Epithelial cell of proximal tubule (primary cell): ENCODE measurements at places on chromosomes 4 and X.

DNA sequence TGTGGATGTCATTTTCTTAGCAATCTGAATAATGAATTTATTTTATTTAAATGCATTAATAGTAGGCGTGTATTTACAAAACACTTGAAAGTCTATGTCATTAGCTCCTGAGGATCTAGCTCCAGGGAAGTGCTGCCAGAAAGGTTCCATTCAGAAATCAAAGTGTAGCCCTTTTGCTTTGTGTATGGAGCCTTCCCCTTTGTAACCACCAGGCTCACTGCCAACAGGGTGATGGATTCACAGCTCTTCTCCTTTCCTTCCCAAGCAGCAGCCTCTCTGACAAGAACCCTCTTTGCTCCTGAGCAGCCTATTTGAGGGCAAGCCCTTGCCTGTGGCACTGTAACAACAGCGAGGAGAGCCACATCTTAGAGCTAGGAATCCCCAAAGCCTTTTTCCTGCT lies 286.0 kb upstream of the RASGEF1B start:
- no peak for DNase-seq

- no peak for DNase-seq
Observed at GRCh38 chrX:29229802-29230201, 642.6 kb downstream of the IL1RAPL1 start.

DNA sequence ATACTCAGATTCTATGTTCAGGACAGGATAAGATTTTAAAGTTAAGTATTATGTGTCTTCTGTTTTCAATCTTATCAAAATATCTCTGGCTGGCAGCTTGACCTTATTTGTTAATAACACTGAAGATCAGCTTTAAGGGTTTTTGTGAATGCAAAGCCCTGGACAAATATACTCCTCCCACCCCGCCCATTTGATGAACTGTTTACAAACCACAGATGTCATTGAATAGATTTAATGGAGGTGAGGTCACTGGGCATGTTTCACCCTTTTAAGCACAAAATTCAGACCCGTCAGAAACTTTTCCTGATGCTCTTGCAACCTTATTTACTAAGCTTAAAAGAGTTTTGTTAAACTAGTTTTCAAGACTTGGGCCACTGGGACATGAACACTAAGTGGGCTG lies 10.1 kb upstream of the CXCL8 start:
- DNase-seq = no peak

GRCh38 chrX:45633419-45633818 lies 432.7 kb upstream of the DIPK2B start:
- no peak for DNase-seq

DNA sequence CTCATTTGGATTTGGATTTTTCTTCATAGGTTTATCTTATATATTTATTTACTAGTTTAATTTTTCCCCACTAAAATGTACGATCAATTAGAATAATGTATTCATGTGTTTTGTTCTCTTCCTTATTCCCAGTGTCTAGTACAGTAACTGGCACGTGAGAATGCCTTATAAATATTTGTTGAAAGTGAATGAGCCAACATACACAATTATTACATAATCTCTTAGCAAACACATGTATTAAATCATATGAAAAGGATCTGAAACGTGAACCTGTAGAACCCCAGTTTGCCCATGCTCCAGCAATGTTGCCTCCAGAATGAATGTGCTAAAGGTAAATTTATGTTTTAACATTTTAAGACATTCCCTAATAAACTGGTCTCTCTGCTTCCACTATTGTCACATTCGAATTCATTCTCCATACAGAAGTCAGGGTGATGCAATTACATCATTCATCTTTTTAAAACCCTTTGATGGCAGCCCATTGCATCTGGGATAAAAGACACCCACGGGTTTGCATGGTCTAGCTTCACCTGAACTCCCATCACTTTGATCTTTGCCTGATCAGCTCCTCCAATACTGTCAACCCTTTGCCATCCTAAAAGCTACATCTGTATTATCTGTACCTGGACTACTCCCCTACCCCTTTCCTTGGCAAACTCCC lies 30.7 kb upstream of the AREG start:
- DNase-seq = no peak

DNA sequence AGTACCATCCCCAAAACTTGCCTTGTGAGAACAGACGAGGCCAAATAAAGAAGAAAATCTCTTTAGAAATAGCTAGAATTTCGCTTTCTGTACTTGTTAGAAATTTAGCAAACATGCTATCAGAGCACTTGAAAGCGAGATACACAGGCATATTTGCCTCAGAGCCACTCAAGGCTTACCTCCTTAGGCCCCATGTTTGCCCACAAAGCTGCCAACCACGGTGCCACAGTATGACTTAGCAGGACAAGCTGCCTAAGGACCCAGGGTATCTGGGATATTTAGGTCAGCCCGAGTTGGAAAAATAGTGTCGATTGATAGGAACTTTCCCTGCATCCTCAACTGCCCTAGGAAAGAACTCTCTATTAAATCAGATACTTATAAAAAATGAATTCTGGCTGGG lies 24.2 kb downstream of the NDNF start:
- no peak for DNase-seq

- DNase-seq = no peak
Observed at GRCh38 chrX:103941201-103941975, 21.0 kb upstream of the TMSB15B start.

GRCh38 chrX:136260776-136261175 lies 9.6 kb upstream of the MAP7D3 start:
- no peak for DNase-seq

DNA sequence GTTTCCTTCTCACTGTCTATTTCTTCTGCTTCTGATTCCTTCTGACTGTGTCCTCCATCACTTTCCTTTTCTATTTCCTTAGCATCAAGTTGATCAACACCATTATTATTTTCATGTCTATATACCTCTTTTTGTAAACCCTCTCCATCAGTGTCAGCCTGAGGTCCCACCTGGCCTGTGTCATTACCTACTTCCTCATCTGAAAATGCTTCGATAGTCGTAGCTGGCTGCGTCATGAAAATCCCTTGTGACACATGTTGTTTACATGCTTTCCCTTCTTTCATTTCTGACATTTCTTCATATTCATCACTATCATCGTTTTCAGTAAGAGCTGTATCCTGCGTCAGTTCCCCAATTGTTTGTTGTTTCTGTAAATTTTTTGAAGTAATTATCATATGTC lies 39.6 kb downstream of the RPGR start:
- no peak for DNase-seq

GRCh38 chr4:13088726-13089658 lies 395.1 kb downstream of the RAB28 start:
- no peak for DNase-seq

DNA sequence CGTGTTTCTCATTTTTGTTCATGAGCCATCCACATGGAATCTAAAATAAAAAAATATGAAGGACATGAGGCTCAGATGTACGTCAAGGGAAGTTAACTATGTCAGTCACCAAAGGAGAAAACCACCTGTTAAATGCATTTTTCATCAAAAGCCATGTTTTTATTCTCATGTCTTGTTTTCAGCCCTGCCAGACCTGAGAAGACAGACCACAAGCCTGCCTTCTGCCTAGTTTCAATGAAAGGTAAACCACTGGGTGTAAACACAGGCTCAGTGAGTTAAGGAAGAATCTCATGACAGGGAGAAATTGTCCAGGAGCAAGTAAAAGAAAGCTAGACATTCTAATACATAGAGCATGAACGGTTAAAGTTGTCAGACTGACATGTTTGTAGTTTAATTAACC lies 52.3 kb upstream of the TNIP3 start:
- no peak for DNase-seq

- DNase-seq = no peak
Observed at GRCh38 chrX:136475236-136475635, 12.5 kb upstream of the BRS3 start.

DNA sequence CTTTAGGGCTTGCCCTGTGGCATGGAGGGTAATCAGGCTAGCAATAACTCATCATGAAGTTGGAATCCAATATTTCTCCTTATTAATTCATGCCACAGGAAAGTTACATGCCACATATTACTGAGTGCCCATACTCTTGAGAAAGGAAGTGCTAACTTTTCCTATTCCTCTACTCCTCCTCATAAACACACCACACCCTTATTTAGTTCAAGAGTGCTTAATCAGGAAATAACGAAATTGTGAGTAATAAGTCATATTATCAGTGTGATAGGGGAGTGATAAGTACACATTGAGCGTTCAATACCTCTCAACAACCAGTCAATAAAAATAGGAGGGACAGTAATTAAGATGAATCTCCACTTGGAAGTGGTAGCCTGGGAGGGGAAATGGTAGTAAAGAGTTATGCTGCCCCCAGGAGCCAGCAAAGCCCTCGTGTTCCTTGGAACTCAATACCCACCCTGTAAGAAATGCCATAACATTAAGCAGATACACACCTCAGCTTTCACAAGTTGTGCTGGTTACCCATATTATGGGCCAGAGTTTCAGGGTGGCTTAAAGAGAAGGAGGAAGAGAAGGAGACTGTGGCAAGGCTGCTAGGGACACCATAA lies 410.0 kb upstream of the NR3C2 start:
- DNase-seq = no peak

GRCh38 chrX:100477958-100478357 lies 67.9 kb upstream of the PCDH19 start:
- no peak for DNase-seq

DNA sequence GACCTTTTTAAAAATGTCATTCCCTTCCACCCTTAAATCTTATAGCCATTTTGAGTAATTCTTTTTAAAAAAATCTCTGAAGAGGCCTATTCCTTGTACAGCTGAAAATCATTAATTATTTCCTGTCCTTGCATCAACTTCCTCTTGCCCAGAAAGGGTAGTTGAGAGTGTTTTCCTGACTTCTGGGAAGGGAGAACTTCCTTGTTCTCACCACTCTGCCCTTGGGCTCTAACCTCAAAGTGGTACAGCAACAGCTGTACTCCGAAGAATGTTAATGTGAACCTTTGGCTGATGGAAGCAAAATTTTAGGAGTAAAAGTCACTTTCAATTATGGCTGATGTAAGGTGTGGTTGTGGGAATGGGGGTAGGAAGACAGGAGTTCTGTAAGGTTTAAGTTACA lies 15.1 kb upstream of the FABP2 start:
- no peak for DNase-seq

- DNase-seq = no peak
Observed at GRCh38 chr4:145501051-145501660, 19.5 kb downstream of the SMAD1 start.

- DNase-seq = peak; percentile 22
Observed at GRCh38 chr4:108210989-108211835, 42.5 kb upstream of the LEF1 start.

DNA sequence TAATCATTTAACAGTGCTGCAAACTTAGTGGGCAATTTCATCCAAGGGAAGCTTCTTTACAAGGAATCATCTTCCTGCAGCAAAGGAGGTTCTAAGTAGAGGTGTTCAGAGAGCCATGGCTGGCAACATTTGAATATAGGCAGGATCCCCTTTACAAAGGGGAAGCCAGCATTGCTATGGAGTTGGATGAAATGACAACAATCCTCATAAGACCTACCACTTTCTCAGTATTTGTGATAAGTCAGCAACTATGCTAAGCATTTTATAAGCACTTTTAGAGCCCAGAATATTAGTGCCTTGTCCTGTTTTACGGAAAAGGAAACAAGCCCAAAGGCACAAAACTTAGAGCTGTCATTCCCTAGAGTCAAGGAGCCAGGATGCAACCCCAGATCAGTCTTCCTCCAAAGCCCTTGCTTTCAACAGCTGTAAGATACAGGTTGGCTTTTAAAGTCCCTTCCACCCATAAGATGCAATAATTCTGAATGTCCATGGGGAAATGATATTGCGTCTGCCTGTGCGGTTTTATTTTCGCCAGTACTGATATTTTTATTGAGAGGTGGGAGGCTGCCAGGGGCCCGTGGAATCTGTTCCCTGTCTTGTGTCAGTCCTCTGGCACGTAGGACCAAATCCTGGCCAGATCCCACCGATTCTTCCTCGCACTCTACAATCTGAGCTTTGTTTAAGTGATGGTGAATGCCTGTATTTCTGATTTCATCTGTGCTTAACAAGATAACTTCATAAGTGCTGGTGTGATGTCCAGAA lies 59.1 kb downstream of the SMIM20 start:
- DNase-seq = no peak

- DNase-seq = no peak
Observed at GRCh38 chr4:87114245-87115062, 106.0 kb downstream of the KLHL8 start.
